Neural crest cell (in vitro differentiated cells): ENCODE measurements at places on chromosomes 12 and 14. TPM values are rescaled to one million over a fixed set of nuclear protein-coding genes. Genes with fewer than 3 reads are reported as not detected.
A peak's percentile ranks its signal among the peaks of the same experiment; 100 is the strongest.

The P2RX2 gene
- not detected in 2 replicates for total RNA-seq

The TAS2R7 gene
- 0.21 TPM in 1 of 2 replicates, not detected in the other for total RNA-seq

The GZMB gene
- total RNA-seq, result not detected in 2 replicates

The DENND5B gene
- 33.2 and 33.9 TPM in 2 replicates for total RNA-seq

The CIT gene
- total RNA-seq, result 80.6 and 85.9 TPM in 2 replicates

GRCh38 chr14:30520536-30520935 lies 38.4 kb upstream of the G2E3 start:
- DNase-seq, result no peak

GRCh38 chr14:87149583-87150354 lies 843.2 kb downstream of the GALC start:
- DNase-seq, result no peak

- no peak for DNase-seq
These were observed 8.3 kb downstream of the RESF1 start for GRCh38 chr12:31967539-31967938.

- no peak for DNase-seq
These were observed 5.1 kb upstream of the CNIH1 start for GRCh38 chr14:54446161-54446693.

- DNase-seq, result no peak
These were observed 72.8 kb upstream of the SAV1 start for GRCh38 chr14:50740856-50741255.

GRCh38 chr12:119565404-119565803 lies 28.2 kb upstream of the TMEM233 start:
- DNase-seq, result no peak

GRCh38 chr12:32159925-32160324 lies 53.3 kb downstream of the BICD1 start:
- DNase-seq, result no peak

GRCh38 chr12:106138633-106139421 lies at the start of gene NUAK1:
Gene NUAK1 (minus strand): TSS chr12:106138954. CDS start chr12:106138653, 301 bp downstream.
- peak; percentile 81 for DNase-seq

GRCh38 chr12:100158535-100158934 lies 15.9 kb upstream of the BLTP3B start:
- no peak for DNase-seq

DNA sequence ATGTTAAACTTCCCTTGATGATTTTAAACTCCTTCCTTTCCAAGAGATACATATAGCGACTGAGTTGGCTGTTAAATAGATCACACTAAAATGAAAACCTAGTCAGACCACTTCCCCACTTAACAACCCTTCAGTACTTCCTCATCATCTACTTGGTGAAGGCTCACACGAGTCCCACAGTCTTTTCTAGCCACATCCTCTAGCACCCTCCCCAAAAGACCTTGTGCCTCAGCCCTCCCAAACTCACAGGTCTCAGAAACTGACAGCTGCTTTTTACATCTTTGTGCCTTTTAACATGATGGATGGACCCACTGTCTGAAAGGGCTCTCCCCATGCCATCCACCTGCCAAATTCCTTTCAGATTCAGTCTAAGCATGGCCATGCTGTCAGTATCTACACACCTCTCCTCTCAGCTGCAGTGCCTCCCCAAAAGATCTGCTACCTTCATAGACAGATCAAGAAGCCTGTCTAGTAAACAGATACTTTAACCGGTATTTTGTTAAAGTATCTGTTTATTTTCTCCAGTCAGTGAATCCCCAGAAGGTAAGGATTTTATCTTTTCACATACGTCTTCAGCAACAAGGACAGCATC lies 65.1 kb upstream of the GPHB5 start:
- DNase-seq, result no peak

DNA sequence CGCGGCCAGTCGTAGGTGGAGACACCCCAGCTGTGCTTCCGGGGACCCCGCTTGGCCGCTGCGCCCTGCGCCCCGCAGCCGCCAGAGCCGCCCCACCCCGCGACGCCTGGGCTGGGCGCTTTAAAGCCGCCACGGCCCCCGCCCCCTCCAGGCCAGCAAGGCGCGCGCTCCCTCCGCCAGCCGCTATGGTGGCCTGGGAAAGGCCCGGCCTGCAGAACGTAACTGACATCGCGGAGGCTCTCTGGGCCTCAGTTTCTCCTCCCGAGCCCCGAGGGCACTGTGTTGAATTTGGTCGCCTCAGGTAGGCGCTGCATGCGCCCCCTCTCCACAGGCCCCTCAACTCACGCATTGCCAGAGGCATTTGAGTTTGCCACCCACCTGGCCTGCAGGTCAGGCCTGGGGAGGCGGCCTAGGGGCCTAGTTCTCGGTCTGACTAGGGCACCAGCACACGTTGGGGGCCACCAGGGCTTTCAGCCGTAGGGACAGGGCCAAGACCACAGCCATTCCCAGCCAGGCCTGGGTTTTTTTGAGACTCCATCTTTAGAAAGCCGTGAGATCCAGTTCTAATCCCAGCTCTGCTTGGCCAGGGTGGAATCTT lies at the start of gene NGB:
Gene NGB (minus strand): TSS at position 94 of the 598 bp plus-strand sequence. CDS start 269 bp downstream, outside the sequence.
- DNase-seq, result no peak

GRCh38 chr14:22319526-22320361 lies 269.3 kb downstream of the DAD1 start:
- DNase-seq, result peak; percentile 39

DNA sequence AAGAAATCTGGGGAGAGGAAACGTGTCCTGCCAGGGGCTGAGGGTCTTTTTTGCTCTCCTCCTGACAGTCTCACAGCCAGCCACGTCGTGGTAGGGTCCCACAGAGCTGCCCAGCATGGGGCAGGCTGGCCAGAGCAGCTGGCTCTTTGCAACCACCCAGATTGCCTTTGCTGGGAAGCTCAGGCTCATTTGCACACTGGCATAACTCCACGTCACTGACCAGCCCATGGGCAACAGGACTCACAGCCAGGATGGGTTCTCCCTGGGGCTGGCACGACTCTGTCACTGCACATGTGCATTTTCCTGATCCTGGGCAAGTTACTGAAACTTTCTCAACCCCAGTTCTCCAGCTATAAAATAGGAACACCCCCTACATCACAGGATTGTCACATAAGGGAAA lies 242.2 kb downstream of the DPF3 start:
- no peak for DNase-seq
